Activated CD8-positive, alpha-beta memory T cell treated with anti-CD3 and anti-CD28 coated beads for 48 hours (primary cell): ENCODE measurements at places on chromosomes 11 and 22.

DNA sequence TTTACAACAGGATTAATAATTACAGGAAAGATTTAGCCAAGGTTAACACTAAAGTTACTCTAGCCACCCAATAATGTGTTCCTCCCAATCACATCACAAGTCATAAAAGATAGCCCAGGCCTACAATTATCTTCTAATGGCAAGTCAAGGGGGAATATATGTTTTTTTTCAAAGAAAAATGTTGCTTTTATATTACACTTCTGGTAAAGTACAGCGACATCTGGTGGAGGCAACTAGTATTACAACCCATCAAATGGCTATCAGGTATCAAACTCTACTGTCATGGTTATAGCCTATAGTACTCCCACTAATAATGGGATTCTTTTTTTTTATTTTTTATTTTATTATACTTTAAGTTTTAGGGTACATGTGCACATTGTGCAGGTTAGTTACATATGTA is 71.8 kb downstream of the XRRA1 start:
- no peak for DNase-seq

- DNase-seq, result no peak
These were observed 19.7 kb downstream of the TOM1 start for GRCh38 chr22:35319244-35319985.

DNA sequence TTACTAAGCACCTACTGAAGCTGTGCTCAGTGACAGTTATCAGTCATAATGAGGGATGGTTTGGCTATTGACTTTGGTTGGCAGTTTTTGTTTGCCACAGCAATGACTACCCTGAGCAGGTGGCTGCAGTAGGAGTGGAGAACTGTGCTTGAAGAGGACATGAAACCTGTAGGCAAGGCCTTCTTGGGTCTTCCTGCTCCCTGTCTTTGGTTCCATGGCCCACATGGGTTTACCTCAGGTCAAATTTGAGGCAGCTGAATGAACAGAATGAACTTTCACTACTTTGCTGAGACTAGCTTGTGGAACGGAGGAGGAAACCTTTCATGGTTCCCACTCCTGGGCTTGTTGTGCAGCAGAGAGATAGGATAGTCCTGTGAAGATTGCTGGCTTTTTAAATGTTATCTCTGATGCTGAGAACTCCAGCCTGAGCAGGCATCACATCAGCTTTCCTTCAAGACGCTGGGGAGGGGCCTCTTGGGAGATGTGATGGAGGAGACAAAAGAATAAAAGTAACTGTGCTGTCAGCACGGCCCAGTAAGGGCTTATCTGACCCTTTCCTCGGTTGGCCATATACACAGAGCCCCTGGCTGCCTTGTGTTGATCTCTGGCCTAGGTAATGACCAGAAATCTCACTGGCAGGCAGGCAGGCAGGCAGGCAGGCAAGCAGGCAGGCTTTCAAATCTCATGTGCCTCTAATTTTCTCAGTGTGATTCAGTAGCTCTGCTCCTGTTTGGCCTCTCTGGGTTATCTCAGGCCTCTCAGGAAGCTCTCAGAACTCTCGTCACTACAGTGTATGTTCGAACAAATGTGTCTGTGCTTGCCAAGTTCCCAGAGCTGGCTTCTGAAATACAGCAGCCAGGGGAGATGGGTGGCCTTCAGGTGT is 12.0 kb downstream of the STIM1 start:
- no peak for DNase-seq

- no peak for DNase-seq
These were observed 44.4 kb downstream of the FAT3 start for GRCh38 chr11:92269021-92269420.

DNA sequence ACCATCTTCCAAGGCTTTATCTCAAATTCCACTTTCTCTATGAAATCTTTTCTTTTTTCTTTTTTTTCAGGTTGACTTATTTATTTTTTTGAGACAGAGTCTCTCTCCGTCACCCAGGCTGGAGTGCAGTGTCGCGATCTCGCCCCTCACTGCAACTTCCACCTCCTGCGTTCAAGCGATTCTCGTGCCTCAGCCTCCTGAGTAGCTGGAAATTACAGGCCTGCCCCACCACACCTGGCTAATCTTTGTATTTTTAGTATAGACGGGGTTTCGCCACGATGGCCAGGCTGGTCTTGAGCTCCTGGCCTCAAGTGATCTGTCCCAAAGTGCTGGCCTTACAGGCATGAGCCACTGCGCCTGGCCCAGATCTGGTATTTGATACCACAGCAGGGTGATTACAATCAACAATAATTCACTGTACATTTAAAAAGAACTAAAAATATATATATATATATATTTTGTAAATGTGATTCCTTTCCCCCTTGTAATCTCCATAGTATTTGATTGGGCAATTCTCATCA is 121.5 kb downstream of the MSANTD4 start:
- DNase-seq, result no peak
